ENCODE measurements at places on chromosomes 3 and 15.

DNA sequence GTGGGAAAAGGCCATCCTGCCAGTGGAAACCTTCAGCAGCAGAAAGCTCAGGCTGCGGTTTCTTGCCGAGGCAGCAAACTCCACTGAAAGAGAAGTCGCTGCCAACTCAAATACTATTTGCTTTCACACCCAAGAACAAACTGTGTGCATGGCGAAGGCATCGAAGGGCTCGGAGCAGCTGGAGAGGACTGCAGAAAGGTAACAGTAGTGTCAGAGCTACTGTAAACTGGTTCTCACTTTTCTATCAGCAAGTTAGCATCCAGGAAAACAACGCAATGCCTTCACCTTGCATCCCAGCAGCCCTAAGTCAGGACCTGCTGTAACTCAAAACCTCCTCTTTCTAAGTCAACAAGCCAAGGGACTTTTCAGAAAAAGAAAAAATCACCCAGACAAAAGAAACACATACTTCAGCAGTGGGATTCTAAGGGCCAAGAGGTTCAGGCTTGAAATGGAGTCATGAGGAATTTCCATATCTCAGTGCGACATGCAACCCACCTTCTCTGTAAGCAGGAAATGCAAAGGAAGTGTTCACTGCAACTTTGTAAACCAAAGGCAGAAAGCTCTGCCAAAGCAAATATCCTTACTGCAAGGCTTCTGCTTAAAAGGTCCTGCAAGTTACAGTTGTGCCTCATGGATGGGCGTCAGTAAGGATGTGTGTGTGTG is 193.5 kb downstream of the FOXP1 start:
- peak; percentile 43 for DNase-seq

GRCh38 chr3:46127503-46127902 is 80.6 kb downstream of the CCR1 start:
- no peak for DNase-seq

- DNase-seq: no peak
Measured at GRCh38 chr15:68897016-68897415, 33.3 kb upstream of the SPESP1 start.

DNA sequence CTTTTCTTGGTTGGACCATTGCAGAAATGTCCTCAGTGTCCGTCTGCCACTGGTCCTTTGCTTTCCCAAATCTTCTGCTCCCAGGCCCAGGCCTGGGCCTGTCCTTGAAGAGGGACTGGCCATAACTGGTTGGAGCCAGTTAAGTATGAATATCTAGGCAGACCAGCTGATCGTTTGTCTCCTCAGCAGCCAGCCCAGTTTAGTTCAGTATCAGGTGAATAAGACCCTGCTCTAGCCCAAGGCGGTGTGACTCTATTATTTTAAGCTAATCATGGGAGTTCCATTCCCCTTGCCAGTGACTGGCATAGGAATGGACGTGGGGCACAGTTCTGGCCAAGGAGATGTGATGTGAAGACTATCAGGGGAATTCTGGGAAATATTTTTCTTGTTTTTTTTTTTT is 73.9 kb upstream of the RASGRF1 start:
- no peak for DNase-seq

DNA sequence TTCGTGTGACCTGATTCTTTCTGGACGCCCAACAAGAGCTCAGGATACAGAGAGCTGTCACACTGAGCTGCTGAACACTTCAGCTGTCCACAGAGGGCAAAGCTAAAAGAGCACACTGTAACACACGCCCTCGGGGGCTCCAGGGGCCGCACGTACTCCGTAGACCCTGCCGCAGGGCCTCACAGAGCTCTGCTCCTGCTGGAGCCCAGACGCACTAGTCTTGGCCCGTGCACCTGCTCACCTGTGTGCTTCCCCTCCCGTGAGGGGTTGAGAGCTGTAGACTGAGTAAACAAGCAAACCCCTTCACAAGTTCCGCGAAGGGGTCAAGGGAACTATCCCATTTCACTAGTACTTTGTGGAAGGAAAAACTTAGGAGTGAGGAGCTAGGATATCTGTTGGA is 30.7 kb upstream of the TUSC7 start:
- no peak for DNase-seq

All from NCI-H1105 (cell line).